GM06990 (cell line): ENCODE measurements at places on chromosomes 12 and 14.
A peak's percentile ranks its signal among the peaks of the same experiment; 100 is the strongest.

DNA sequence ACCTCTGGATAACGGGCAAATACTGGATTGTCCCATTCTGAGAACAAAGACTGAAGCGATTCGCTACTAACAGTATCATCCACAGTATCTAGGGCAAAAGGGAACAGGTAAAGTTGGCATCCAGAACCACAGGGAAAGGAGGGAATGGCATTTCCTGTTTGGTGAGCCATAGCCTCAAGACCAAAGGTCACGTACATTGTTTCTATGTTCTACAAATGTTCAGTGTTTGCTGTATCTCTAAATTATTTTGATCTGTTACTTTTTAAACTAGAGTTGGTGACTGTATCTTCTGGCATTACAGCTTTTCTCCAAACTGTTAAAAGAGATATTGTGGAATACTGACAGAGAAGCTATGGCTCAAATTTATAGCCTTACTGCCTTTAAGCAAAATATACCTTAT lies 9.7 kb downstream of the MLH3 start:
- DNase-seq: no peak

DNA sequence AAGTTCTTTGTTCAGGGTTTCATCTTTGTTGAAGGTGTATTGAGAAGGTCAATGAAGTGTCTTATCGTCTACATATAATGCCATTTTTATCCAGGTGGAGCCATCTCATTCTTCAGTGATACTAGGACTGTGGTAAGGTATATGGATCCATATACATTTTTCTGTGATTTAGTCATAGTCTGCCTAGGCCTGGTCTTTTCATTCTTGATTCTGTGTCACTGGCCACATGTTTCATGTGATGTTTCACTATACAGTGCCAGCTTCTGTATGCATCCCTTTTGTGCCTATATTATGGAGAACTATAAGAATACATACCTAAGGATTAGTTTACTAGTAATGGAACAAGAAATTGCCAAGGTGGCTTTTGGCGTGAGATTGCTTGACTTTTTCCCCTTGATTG lies 40.5 kb downstream of the VEZT start:
- DNase-seq: no peak

DNA sequence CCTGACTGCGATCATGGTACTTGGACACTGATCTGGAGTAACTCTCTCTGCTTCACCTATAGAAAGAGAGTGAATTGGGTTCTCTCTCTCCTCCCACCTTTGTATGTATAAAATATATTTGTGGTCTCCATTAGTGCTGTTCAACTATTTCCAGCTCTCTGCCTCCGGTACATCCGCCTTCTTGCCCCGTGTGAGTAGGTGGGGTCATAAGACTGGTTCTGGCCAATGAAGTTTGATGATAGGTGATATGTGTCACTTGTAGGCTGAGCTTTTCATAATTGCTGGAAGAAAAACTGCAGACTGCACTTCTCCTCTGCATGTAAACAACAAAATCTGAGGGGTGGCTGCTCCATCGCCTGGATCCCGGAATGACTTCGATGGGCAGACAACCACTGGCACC lies 210.4 kb downstream of the EXOC5 start:
- no peak for DNase-seq

DNA sequence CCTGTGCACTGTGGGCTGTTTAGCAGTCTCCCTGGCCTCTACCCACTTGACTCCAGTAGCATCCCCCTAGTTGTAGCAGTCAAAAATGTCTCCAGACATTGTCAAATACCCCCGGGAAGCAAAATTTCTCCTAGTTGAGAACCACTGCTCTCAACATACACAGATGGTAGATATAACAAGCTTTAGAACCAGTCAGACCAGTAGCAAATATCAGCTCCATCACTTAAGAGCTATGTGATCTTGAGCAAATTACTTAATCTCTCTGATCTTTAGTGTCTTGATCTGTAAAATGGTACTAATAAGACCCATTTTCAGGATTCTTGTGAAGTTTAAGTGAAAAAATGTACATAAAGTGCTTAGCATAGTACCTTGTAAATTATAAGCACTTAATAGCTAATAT lies 96.2 kb downstream of the DUSP6 start:
- DNase-seq: no peak

- no peak for DNase-seq
These were observed 134.4 kb downstream of the ADGRD1 start for GRCh38 chr12:131087991-131088700.

- no peak for DNase-seq
These were observed 94.0 kb downstream of the TMX1 start for GRCh38 chr14:51333901-51334521.

- no peak for DNase-seq
These were observed 23.8 kb downstream of the MMP17 start for GRCh38 chr12:131851741-131852550.

- DNase-seq: no peak
These were observed 35.1 kb upstream of the PPP2R5C start for GRCh38 chr14:101726295-101726953.

GRCh38 chr14:40003773-40004172 lies 571.5 kb upstream of the FBXO33 start:
- no peak for DNase-seq

- DNase-seq: no peak
These were observed 28.0 kb downstream of the PTPRB start for GRCh38 chr12:70609203-70609602.

DNA sequence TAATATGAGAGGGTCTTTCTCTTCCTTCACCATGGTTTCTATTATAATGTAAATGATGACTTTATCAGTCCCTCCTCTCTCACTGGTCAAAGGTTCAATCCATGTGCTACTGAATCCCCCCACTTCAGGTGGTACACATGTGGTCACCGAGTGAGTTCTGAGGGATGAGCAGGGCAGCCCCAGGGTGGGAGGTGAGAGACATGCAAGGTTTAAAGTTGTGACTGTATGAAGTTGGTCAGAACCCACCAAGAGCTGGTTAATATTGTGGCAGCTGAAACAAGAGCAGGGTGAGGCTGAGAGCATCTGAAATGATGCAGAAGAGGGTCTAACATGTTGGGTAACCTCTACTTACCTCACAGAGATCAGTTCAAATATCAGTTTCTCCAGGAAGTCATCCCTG lies 444.7 kb upstream of the FBXO33 start:
- DNase-seq: no peak

DNA sequence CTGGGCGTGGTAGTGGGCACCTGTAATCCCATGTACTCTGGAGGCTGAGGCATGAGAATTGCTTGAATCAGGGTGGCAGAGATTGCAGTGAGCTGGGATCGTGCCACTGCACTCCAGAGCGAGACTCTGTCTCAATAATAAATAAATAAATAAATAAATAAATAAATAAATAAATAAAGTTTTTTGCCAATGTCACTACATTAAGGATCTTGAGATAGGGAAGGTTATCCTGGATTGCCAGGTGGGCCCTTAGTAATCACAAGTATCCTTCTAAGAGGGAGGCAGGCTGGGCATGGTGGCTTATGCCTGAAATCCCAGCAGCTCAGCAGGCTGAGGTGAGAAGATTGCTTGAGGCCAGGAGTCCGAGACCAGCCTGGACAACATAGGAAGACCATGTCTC lies 4.5 kb upstream of the FBXW8 start:
- no peak for DNase-seq

DNA sequence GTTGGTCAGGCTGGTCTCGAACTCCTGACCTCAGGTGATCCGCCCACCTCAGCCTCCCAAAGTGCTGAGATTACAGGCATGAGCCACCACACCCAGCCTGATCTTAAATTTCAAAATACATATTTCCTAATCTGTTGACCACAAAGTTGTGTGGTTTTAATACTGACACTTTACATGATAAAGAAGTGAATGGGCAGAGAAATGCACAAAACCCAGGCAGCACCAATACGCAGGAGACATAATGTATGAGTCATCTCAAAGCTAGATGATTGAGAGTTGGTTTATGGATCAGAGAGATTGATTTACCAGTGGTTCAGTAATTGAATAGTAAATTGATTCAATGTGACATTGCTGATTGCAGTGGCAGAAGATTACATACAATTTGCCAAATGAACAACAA lies 19.2 kb upstream of the PPP2R5E start:
- no peak for DNase-seq

DNA sequence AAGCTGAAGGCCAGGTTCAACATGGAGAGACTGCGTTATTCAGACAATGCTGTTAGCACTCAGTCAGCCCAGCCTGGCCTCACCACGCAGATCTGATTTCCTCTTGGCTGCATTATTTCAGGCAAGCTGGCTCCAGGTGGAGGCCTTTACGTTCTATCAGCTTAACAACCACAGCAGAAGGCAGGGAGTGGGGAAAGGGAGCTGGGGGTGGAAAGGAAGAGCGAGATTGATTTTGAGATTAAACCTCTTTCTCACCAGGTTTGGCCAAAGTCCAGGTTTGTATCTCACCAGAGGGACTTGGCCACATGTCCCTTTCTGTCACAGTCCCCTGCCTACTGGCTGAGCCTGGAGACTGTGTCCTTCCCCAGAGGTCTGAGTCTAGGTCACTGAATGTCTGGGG lies 543.7 kb upstream of the TMEM132C start:
- DNase-seq: no peak

GRCh38 chr12:15206338-15206737 lies 14.9 kb downstream of the RERG start:
- DNase-seq: no peak

- no peak for DNase-seq
These were observed 106.1 kb upstream of the RFLNA start for GRCh38 chr12:124188561-124189405.

GRCh38 chr14:25381498-25381897 lies 331.6 kb upstream of the STXBP6 start:
- no peak for DNase-seq

DNA sequence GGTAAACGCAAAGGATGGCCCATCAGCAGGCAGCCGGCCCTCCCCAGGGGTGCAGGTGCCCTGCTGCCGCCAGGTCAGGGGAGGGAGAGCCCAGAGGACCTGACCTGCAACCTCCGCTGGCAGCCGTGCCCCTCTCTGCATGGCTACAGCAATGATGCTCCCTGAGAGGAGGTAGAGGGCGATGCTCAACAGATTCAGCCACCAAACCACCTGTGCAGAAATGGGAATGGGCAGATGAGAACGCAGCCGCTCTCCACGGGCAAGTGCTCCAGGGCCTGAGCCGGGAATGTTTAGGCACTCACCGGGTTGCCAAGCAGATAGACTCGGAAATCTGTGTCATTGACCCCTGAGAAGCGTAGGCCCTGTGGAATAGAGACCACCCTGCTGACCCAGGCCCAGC lies 8.7 kb upstream of the NGB start:
- DNase-seq: no peak

DNA sequence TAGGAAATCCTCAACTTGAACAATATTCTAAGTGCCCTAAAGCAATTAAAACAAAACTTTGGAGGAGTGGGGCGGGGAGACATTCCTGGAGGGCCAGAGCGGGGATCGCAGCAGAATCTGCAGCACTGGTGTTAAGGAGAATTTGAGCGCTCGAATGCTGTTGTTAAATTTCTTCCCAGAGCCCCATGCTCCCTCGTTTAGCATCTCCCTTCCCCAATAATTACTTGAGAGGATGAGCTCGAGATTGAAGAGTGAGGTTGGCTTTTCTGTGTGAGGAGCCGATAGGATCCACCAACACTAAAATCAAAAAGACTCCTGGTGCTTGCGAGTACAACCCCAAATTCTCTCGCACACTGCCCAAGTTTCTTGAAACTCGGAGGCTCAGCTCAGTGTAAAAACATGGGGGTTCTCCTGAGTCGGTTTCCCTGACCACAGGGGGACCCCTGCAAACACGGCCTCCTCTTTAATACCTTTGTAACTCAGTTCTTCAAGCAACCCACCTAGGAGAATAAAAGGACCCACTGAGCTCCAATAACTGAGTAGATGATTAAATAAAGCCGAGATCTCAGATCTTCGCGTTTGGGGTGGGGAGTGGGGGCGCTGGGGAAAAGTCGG lies 10.2 kb upstream of the FOXG1 start:
- DNase-seq: no peak

- DNase-seq: peak; percentile 49
These were observed 129.9 kb downstream of the CPNE8 start for GRCh38 chr12:38775457-38775856.
